ENCODE measurements at places on chromosomes 7 and 10.

DNA sequence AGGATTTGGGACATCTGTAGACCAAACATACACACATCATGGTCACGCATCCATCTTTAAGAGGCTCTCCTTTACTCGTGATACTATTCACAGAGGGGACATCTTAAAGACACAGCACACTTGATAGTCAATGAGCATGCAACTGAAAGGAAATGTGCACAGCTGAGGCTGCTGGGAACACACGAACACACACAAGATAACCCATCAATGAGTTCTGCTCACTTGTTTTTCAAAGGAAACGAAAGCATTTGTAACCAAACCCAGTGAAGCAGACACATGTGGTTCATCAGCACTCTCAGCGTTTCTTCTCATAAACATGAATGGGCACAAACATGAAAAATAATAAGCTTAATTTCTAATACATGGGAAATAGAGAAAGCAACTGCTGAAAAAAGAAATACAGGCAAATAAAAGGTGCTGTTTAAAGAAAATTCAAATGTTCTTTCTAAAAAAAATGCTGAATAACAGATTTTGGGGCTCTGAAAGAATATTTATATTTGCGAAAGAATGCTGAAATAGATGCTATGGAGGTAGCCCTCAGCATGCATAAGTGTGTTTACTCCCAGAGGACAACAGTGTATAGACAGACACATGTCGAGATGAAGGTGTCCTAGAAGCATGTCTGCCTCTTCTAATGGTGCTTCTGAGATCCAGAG lies 59.7 kb upstream of the LAMB4 start:
- no peak for DNase-seq

DNA sequence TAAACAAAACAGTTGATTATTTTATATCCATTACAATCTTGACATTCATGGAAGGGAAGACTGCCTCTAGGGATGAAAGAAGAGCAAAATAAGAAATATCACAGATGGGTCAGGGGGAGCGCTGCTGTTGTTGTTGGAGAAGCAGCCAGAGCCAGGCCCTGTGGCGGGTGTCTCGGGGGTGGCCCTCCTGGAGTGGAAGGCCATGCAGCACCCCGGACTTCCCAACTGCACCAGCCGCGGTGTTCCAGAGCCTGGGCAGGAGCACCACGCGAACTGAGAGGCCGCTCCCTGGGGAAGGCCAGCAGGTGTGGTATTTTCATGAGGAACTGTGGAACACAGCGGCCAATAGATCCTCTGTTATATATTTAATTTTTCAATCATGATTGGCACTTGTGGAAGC lies 72.4 kb upstream of the VSTM2A start:
- DNase-seq, result no peak

DNA sequence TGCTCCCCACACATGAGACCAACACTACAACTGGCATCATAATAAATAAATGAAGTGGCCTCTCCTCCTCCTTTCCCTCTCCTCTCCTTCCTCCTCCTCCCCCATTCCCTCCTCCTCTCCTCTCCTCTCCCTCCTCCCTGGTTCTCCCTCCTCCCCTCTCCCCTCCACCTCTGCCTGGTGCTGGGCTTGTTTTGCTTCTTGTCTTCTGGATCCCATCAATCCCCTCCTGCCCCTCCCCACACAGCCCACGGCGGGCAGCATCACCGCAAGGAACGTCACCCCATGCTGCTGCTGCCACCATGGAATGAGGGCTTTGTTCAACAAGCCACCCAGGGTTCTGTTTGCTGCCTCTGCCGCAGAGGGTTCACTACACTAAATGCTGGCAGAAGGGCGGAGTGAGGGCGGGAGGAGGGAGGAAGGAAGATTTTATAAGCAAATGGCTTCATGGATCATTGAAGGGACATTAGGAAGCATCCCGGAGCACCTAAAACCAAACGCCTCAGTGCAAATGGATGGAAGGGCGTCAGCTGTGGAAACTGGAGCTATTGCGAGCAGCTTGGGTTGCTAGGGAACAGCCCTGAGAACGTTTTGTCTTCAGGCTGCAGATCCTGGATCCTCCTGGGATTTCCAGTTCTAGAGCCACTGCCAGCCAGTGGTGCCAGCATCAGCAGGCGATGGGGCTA lies 379.7 kb upstream of the ZMIZ1 start:
- no peak for DNase-seq

DNA sequence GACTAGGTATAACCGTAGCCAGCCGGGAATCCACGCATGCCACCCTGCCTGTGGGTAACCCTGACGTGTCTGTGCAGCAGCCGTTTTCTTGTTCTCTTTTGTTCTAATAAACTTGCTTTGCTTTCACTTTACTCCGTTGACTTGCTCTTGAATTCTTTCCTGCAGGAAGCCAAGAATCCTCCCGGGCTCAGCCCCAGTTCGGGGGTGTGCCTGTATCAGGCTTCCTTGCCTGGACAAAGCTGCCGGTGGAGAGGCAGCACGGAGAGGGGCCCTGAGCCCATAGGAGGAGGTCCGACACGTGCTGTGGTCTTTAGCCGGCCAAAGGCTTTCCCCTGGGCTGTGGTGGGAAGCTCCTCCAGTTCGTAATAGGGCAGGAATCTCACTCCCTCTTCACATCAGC lies 256.5 kb upstream of the PPP2R2D start:
- DNase-seq, result no peak

GRCh38 chr7:87339373-87339897 lies 6.0 kb upstream of the CROT start:
- DNase-seq, result peak; percentile 11

- DNase-seq, result no peak
Observed at GRCh38 chr7:150978126-150978789, at the start of gene KCNH2. Gene KCNH2, minus strand, starts transcription at chr7:150978321. Its CDS starts 408 bp downstream, at chr7:150977913.

DNA sequence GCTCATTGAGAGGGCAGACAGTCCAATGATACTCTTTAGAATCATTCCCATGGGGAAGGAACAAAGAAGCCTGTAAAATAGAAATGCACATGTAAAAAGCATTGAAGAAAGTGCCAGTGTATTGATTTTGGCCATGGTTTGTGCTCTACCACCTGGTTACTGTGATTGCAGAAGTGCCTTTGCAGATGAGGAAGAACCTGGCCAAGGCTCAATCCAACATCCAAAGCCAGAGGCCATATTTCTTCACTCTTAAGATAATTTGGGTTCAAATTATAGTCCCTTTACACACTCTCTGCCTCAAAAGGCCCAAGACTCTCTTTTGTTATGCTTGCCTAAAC lies 122.1 kb downstream of the EGFR start:
- no peak for DNase-seq

DNA sequence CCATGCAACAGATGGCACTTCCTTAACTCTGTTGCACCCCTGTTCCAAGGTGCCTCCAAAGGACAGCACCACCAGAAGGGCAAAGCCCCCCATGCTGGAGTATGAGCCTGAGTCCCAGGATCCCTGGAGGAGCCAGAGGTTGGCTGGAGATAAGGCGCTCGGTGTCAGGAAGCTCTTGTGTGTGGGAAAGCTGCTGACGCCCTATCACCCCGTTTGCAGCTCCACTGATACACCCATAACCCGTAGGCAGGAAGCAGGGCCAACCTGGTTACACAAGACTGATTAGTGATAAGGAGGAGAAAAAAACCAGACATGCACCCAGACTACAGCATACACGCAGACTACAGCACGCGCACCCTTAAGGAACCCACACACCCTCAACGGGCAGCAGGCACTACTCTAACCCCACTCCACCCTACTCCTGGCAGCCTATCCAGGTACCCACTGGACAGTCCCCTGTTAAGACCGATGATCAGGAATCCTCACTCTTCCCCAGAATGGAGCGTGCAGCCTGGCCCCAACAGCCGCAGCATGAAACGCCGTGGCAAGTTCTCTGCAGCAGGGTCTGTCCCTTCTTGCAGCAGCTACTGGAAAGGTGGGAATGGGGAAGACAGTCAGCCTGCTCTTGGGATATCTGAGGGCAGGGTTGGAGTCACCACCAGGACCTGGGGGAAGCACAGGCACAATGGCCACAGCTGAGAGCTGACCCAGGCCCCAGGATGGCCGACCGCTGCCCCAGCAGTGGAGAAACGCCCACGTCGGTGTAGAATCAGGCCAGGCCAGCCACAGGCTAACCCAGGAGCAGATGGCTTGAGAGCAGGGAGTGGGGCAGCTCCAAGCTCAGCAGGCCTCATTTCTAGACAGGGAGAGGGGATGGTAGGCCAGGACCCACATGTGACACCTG lies 38.3 kb upstream of the TUBB8 start:
- no peak for DNase-seq

DNA sequence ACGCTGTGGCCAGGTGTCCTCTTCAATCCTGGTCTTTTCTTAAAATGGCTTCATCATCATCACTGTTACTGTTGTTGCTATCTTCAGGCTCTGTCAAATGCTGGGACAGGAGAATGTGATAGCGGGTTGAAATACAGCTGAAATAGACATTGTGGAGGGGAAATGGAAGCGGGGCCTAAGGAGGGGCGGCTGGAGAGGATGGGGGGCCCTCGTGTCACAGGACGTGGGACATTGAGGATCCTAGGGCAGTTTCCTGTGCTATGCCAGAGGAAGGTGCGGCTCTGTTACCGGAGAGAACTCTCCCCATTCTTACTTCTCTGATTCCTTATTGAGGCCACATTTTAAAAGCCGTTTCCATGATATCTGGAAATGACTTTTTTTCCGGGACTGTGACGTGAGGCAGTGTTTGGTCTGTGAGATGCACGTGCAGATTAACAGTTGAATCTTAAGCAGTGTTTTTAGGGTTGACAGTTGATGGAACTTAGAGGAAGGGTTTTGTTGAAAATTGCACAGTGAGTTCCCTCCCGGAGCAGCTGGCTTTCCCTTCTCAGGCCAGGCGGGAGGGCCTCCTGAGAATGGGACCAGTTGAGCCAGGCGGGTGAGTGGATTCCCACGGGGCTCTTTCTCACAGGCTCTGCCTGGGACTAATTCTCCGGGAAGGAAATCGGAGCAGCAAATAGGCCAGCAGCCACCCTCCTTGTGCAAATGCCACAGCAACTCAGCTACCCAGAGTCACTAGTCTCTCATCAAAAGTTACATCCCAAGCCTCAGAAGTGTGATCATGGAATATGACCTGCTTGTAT lies 125.2 kb downstream of the TACC2 start:
- peak; percentile 28 for DNase-seq

- no peak for DNase-seq
Observed at GRCh38 chr10:19708031-19708430, 108.2 kb upstream of the PLXDC2 start.

GRCh38 chr7:141359740-141360415 lies 191.3 kb upstream of the AGK start:
- no peak for DNase-seq

GRCh38 chr10:9682802-9683201 lies 1334.9 kb upstream of the CELF2 start:
- DNase-seq, result no peak

GRCh38 chr10:43576062-43576461 lies 1.6 kb upstream of the ZNF239 start:
- no peak for DNase-seq

GRCh38 chr7:135682191-135682590 lies 19.9 kb downstream of the STMP1 start:
- no peak for DNase-seq

GRCh38 chr7:142436601-142437000 lies 178.7 kb upstream of the PRSS58 start:
- peak; percentile 37 for DNase-seq

- no peak for DNase-seq
Observed at GRCh38 chr7:11831156-11831735, 752 bp downstream of the THSD7A start.

DNA sequence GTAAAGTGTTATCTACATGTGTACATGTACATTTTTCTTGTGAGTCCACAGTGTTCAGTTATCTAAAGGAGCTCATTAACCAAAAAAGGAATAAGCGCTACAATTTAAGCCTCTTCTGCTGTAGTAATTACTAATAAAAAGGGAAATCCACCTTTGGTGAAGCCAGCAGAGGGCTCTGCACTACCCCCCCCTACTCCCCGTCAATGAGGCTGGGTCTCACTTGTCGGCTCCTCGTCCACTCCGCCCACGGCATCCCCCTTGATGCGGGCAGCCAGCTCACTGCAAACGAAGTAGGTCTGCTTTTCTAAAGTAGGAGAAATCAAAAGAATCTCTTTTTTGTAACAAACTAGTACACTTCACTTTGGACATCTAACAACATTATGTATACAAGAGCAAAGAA lies 4.7 kb upstream of the WASHC2A start:
- DNase-seq, result no peak

- DNase-seq, result no peak
Observed at GRCh38 chr7:83413831-83414230, 235.1 kb downstream of the SEMA3E start.

DNA sequence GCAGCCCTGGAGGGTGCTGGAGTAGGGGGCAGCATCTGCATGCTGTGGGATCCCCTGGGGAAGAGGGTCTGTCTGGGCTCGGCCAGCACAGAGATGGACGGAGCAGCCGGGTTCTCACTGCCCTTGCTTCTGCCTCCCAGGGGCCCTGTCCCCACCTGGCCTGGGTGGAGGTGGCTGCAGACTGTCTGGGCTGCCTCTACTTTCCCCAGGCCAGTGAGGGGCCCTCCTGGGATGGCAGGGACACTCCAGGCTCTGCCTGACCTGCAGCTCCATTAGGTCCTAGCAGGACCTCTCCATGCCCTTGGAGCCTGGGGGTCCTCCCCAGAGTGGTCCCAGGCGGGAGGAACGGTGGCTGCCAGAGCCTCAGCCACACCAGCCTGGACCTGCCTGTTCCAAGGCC lies 63.7 kb downstream of the PWWP2B start:
- no peak for DNase-seq

- DNase-seq, result no peak
Observed at GRCh38 chr10:78420946-78421735, 387.5 kb downstream of the RPS24 start.

- no peak for DNase-seq
Observed at GRCh38 chr7:69608878-69609277, 10.6 kb downstream of the AUTS2 start.

GRCh38 chr10:63262430-63263073 lies 129.4 kb downstream of the NRBF2 start:
- DNase-seq, result no peak

DNA sequence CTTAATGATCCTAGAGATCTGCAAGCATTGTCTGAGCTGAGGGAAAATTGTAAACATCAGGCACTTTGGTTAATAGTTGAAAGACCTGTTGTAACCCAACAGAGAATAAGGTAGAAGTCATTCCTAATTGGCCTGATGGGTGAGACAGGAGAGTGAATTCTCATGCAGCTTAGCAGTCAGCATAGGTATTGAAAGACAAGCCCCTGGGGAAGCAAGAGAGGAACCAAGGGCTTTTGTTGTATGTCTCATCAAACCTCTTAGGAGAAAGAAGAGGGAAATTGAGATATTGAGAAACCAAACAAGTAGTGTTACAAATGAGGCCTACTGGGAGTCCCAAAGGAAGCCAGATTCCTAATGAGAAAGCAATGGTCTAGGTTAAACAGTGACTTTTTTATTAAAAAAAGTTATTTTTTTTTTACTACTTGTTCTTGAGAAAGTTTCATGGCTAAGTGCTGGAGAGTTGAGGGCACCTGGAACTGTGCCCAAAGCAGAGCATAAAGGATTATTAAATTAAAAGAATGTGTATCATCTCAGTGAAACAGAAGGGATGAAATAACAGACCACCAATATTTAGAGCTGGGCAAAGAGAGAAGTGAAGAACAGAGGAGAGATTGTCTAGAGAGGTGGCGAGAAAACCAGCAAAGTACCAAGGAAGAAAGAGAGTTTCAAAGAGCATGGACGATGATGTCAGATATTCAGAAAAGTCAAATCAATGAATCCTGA lies 168.9 kb downstream of the CDK14 start:
- no peak for DNase-seq

Data from dermis microvascular lymphatic vessel endothelial cell (primary cell).